ENCODE measurements at places on chromosomes 3 and 15.

- DNase-seq, result no peak
Measured at GRCh38 chr3:98242155-98242554, 21.9 kb upstream of the OR5H6 start.

GRCh38 chr3:72407766-72408165, 440.5 kb downstream of the SHQ1 start:
- DNase-seq, result no peak

DNA sequence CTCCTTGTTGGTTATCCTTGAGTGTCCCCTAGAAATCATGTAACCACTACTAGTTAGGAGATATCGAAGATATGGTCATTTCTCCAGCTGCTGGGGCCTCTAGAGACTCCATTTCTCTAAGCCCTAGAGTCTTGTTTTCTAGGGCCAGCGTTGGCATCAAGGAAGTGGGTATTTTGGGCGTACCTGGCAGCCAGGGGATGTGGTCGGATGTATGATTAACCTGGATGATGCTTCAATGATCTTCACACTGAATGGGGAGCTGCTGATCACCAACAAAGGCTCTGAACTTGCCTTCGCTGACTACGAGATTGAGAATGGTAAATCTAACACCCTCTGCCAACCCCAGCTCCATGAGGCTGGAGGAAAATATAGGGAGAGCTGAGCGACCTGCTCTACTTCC, 325.5 kb downstream of the RYR3 start:
- DNase-seq, result no peak

DNA sequence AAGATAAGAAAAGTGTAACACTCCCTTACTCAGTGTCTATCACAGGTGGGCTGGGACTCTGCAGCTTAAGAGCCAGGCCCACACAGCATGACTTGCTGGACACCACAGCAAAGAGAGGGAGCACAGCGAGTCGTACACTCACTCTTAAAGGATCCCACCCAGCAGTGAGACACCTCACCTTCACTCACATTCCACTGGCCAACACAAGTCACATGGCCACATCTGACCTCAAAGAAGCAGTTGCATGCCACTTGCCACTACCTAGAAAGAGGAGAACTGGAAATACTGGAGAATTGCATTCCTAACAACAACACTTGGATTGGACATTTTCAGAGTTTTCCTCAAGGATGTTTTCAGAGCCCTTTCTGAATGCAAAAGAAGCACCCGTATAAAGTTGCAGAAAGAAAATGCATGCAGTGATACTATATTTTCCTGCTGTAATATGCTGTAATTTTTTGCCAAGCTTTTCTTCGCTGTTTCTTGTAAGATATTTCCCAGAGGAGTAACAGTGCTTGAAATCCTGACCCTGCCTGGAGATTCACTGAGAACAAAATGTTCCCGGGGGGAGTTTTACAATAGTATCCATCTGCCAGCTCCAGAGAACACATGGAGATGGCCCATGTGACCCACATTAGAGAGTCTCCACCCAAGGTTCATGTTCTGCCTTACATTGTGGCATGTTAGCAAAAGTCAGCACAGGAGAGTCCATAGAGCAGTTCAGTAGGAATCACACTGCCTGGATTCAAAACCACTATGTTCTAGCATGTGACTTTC, 42.2 kb downstream of the TRIM42 start:
- no peak for DNase-seq

GRCh38 chr3:108887121-108887520, 64.5 kb downstream of the TRAT1 start:
- no peak for DNase-seq

GRCh38 chr15:32927124-32927523, 209.3 kb downstream of the GREM1 start:
- no peak for DNase-seq

DNA sequence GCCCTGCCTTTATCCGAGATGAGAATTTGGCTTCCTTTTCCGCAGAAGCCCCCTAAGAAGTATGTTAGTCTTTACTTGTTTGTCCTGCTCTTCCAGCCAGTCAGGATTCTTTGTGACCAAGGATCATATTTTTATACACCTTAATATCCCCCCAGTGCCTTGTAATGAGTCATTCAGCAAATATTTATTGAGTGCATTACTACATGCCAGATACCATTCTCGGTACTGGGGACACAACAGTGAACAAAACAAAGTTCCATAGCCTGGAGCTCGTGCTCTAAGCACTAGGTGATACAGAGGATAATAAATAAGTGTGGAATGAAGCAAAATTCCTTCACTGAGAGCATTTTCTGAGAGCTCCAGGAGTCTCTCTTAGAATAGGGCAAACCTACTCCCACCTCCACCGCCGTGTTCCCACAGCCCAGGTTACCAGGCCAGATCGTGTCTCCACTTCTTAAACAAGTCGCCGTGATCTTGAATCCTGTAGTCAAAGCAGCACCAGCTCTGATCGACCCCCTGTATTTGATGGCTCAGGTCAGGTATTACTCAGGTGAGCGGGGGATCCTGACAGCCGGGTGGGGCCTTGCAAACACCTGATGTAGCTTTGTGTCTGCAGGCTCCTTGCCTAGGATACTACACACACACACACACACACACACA, 18.5 kb downstream of the TTC21A start:
- no peak for DNase-seq

DNA sequence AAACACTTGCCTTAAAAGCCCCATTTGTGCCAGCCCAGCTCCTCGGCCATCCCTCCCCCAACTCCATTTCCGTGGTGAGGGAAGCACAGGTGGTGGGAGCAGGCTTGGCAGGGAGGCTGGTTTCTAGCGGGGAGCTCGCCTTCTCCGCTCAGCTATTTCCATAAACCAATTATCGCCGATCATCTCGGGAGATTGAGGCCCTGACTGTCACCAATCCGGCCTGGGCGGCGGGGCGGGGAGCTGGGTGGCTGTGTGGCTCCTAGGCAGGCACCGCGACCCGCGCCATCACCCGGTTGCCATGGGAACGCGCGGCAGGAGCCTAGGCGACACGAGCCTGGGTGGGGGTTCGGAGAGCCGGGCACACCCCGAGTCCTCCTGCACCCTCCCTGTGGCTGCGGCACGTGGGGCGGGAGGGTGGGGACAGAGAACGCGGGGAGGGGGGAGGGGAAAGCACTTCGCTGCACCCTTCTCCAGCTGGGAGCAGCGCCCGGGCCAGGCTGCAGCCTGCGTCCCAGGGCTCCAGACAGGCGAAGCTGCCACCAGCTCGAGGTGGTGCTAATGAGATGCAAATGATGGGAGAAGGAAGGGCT, 9.3 kb downstream of the CCDC33 start:
- no peak for DNase-seq

DNA sequence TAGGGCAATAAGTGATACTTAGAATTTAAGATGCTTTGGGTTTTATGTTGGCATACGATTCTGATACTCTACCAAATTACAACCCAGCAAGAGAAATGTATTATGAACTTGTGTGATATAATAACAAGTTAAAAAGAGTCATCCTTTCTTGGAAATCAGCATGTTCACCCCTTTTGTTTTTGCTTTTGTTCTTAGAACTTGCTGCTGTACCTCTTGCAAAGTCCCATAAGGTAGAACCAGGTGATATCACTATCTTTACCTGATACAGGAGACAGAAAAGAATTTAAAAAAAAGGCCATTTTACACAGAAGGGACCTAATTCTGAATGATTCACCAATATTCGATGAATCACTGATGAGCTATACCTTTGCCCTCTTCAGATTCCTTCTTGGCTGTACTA, 810.4 kb downstream of the FHIT start:
- DNase-seq, result no peak

DNA sequence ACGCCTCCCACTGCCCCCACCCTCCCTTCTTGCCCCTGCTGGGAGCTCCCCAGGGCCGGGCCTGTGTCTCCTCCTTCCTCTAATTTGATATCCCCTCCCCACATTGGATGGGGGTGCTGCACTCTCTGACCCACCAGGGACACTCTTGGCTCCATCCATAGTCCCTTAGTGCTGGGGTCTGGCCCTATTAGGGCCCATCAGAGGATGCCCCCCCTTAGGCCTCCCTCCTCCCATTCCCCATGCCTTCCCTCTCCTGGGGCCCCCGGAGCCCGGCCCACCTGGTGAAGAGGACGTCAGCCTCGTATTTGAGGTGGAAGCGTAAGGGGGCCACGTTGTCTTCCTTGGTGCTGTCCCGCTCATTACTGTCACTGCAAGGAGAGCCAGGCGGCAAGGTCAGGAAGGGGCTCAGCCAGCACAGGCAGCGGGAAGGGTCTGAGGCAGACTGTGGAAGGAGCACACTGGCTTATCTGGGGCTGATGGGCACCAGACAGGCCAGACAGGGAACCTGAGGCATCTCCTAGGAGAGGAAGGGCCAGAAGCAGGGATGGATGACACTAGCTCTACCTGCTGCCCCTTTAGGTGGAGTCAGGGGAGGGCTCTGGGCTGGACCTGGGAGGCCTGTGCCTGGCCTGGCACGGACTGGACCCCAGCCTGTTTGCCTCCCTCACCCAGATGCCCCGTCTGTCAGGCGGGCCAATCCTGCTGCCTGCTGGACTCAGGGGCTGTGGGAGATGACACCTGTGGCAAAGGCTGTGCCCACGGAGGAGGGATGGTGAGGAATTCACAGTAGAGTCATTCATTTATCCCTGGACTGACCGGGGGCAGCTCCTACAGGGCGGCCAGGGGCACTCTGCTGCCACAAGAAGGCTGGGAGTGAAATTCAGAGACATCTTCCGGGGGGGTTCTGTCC, 36.2 kb downstream of the FEM1B start:
- no peak for DNase-seq

Measured in T-helper 2 cell (primary cell).